ENCODE measurements at places on chromosomes 6 and 20. TPM values are rescaled to one million over a fixed set of nuclear protein-coding genes. Genes with fewer than 3 reads are reported as not detected.

The BPI gene
- not detected for polyA plus RNA-seq

The ARMH2 gene
- 0.10 TPM for polyA plus RNA-seq

The TRIM31 gene
- polyA plus RNA-seq, result 92.2 TPM

The VWA7 gene
- 6.0 TPM for polyA plus RNA-seq

The CYB5R4 gene
- 35.6 TPM for polyA plus RNA-seq

The LBP gene
- not detected for polyA plus RNA-seq

The ENPP5 gene
- polyA plus RNA-seq, result 0.60 TPM

The LST1 gene
- 34.2 TPM for polyA plus RNA-seq

The LHFPL5 gene
- polyA plus RNA-seq, result not detected

The NKAIN4 gene
- polyA plus RNA-seq, result 0.73 TPM

The SCUBE3 gene
- polyA plus RNA-seq, result not detected

The HAO1 gene
- not detected for polyA plus RNA-seq

The ROMO1 gene
- 621 TPM for polyA plus RNA-seq

The IP6K3 gene
- 0.60 TPM for polyA plus RNA-seq

The C4B gene
- polyA plus RNA-seq, result 4.2 TPM

The C20orf96 gene
- 8.5 TPM for polyA plus RNA-seq

The NMBR gene
- not detected for polyA plus RNA-seq

The DPPA5 gene
- polyA plus RNA-seq, result not detected

The PKIG gene
- 78.4 TPM for polyA plus RNA-seq

The METTL24 gene
- 0.76 TPM for polyA plus RNA-seq

The MAS1 gene
- under 0.01 TPM for polyA plus RNA-seq

The CDH22 gene
- not detected for polyA plus RNA-seq

The PTCHD4 gene
- polyA plus RNA-seq, result not detected

The ALDH8A1 gene
- polyA plus RNA-seq, result not detected

The RSPO3 gene
- 0.69 TPM for polyA plus RNA-seq

The CNR1 gene
- under 0.01 TPM for polyA plus RNA-seq

The FAM209B gene
- polyA plus RNA-seq, result not detected

The ECT2L gene
- not detected for polyA plus RNA-seq

The OR2J1 gene
- not detected for polyA plus RNA-seq

The SDHAF4 gene
- 7.4 TPM for polyA plus RNA-seq

The TREML1 gene
- 0.48 TPM for polyA plus RNA-seq

Data from sigmoid colon (tissue), 7 donors.